ENCODE measurements at places on chromosomes 2 and 18. TPM values are rescaled to one million over a fixed set of nuclear protein-coding genes. Genes with fewer than 3 reads are reported as not detected.

The OTX1 gene
- total RNA-seq, result 0.58 TPM

The COL4A4 gene
- total RNA-seq, result not detected

The BMP10 gene
- total RNA-seq, result not detected

The ABCB11 gene
- not detected for total RNA-seq

The REG1B gene
- total RNA-seq, result not detected

The SCYGR4 gene
- not detected for total RNA-seq

The CAPN14 gene
- total RNA-seq, result 0.33 TPM

The MEP1B gene
- total RNA-seq, result not detected

The CRYGD gene
- total RNA-seq, result not detected

The ANKRD62 gene
- total RNA-seq, result not detected

The EFR3B gene
- total RNA-seq, result 0.61 TPM

The RNF144A gene
- total RNA-seq, result 20.0 TPM

DNA sequence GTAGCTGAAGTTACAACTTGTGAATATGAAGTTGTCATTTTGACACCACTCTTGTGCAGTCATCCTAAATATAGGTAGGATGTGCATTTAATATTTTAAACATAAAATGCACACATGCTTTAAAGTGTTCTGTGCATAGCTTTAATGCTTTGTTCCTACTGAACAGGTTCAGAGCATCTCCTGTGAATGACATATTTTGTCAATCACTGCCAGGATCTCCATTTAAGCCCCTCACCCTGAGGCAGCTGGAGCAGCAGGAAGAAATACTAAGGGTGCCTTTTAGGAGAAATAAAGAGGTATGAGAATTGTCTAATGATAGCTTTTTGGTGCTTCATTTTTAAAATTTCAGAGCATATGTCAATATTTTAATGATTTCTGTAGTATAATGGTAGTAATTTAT is 14.7 kb downstream of the ERLEC1 start:
- H3K4me1 ChIP-seq, result peaks cover 5% of the 10 kb centered on the region
- no peak for DNase-seq
- H3K36me3 ChIP-seq, result peaks cover 20% of the 10 kb centered on the region
- H3K27me3 ChIP-seq, result no peaks in the 10 kb centered on the region
- no peak overlapping the region for H3K27ac ChIP-seq
- no peak overlapping the region for H3K4me3 ChIP-seq

GRCh38 chr2:20223407-20224163 is 1.3 kb downstream of the SDC1 start:
- peak overlapping the region; percentile 32 for H3K4me3 ChIP-seq
- peaks cover 6% of the 10 kb centered on the region for H3K4me1 ChIP-seq
- no peaks in the 10 kb centered on the region for H3K36me3 ChIP-seq
- no peak overlapping the region for H3K27ac ChIP-seq
- no peak for DNase-seq

- peak overlapping the region; percentile 79 for H3K4me3 ChIP-seq
- H3K27me3 ChIP-seq, result peaks cover 80% of the 10 kb centered on the region
- no peaks in the 10 kb centered on the region for H3K36me3 ChIP-seq
- H3K4me1 ChIP-seq, result peaks cover 29% of the 10 kb centered on the region
These were observed 510 bp downstream of the NCKAP1 start for GRCh38 chr2:183037553-183038340.

DNA sequence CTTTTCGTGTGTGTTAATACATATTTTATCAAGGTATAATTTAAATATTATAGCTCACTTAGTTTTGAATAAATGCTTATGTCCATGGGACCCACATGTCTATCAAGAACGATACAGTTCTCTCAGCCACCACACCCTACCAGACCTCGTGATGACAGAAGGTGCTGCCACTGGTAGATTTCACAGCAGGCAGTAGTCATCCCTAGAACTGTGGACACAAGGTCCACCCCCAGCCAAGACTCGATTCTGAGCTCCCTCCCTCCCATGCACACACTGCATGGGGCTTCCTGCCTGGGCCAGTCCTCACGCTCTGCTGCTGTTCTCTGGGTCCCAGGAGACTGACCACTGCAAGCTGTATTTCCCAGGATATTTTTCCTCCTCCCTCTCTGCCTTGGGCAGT is 26.5 kb upstream of the CREB1 start:
- peaks cover 68% of the 10 kb centered on the region for H3K4me1 ChIP-seq
- no peaks in the 10 kb centered on the region for H3K36me3 ChIP-seq
- H3K4me3 ChIP-seq, result no peak overlapping the region
- no peak overlapping the region for H3K27ac ChIP-seq
- no peak for DNase-seq

- peak overlapping the region; percentile 64 for H3K4me3 ChIP-seq
- H3K36me3 ChIP-seq, result no peaks in the 10 kb centered on the region
These were observed 166.9 kb downstream of the MSH2 start for GRCh38 chr2:47569658-47570475.

- no peaks in the 10 kb centered on the region for H3K27me3 ChIP-seq
- H3K27ac ChIP-seq, result no peak overlapping the region
- no peak for DNase-seq
- no peak overlapping the region for H3K4me3 ChIP-seq
- H3K4me1 ChIP-seq, result no peaks in the 10 kb centered on the region
- no peaks in the 10 kb centered on the region for H3K36me3 ChIP-seq
These were observed 329.5 kb downstream of the CDH2 start for GRCh38 chr18:27847412-27847811.

DNA sequence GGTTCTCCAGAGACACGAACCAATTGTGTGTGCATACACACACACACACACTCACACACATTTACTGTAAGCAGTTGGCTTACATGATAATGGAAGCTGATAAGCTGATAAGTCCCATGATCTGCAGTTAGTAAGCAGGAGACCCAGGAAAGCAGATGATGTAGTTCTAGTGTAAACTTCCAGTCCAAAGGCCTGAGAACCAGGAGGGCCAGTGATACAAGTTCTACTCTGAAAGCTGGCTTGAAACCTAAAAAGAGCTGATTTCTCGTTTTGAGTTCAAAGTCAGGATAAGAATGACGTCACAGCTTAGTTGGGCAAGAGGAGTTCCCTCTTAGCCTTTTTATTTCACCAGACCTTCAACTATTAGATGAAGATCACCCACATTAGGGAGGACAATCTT is 558.8 kb upstream of the PIK3C3 start:
- DNase-seq, result no peak
- H3K27me3 ChIP-seq, result no peaks in the 10 kb centered on the region
- H3K27ac ChIP-seq, result no peak overlapping the region
- H3K4me3 ChIP-seq, result no peak overlapping the region

GRCh38 chr2:164388511-164388910 is 232.8 kb downstream of the GRB14 start:
- H3K36me3 ChIP-seq, result no peaks in the 10 kb centered on the region
- DNase-seq, result no peak
- H3K27me3 ChIP-seq, result no peaks in the 10 kb centered on the region
- no peak overlapping the region for H3K4me3 ChIP-seq

DNA sequence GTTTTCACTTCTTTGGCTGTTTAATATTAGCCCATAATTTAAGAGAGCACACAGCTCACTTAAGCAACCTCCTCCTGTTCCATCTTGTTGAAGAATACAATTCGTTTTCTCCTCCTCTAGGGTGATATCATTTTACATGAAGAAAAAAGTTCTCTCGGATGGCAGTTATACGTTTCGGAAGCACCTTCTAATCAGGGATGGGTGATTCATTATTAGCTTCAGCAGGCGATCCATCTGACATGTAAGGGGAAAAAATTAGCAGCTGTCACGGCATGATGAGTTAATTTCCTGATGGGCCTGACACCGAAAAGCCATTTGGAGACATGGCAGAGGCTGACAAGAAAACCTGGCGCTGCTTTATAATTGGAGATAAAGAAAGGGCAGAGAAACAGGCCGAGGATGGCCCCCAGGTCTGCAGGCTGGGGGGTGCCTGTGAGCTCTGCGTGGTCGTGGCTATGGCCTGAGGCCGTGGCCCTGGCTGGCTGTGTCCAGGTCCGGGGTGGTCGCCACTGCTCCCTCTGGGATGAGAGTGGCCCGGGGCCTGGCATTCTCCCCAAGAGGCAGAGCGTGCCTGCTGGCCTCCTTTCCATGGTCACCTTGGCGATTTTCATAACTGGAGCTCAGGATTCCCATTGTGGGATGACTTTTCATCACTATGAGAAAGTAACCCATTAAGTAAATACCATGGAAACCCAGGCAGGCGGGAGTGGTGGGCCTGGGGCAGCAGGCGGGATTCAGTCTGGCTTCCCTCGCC is 140.1 kb downstream of the PTGR3 start:
- peaks cover 9% of the 10 kb centered on the region for H3K36me3 ChIP-seq
- peaks cover 32% of the 10 kb centered on the region for H3K4me1 ChIP-seq
- no peak for DNase-seq
- no peaks in the 10 kb centered on the region for H3K27me3 ChIP-seq
- no peak overlapping the region for H3K4me3 ChIP-seq
- peak overlapping the region; percentile 100 for H3K27ac ChIP-seq

GRCh38 chr2:137181370-137181769 is 416.0 kb downstream of the THSD7B start:
- no peaks in the 10 kb centered on the region for H3K36me3 ChIP-seq
- no peak overlapping the region for H3K4me3 ChIP-seq
- H3K4me1 ChIP-seq, result no peaks in the 10 kb centered on the region
- H3K27ac ChIP-seq, result no peak overlapping the region

DNA sequence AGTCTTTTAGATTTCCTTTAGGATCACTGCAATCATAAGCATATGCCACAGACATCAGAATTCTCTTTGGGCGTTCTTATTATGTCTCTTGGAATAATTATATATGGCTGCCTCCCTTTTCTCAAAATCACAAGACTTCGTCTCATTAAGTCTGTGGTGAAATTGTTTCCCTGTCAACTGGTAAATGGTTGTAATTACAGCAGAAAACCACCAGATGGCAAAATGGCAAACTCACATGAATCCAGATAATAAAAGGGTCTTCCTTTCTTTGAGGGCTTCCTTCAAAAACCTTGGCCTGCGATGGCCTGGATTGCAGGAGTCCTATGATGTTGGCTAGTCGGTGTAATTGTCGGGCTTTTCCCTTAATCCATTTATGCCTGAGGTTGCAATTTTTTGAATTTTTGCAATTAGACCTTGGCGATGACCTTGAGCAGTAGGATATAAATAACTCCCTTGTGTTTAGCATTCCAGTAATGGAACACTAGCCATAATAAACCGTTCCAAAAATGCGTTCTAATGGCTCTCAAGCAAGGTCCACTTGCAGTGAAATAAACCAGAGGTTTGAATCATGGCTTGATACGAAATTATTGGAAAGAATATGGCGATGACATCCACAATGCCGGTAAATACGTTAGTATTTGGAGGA is 656.4 kb downstream of the MBD2 start:
- no peak for DNase-seq
- no peaks in the 10 kb centered on the region for H3K36me3 ChIP-seq
- no peaks in the 10 kb centered on the region for H3K4me1 ChIP-seq
- no peaks in the 10 kb centered on the region for H3K27me3 ChIP-seq
- no peak overlapping the region for H3K27ac ChIP-seq

DNA sequence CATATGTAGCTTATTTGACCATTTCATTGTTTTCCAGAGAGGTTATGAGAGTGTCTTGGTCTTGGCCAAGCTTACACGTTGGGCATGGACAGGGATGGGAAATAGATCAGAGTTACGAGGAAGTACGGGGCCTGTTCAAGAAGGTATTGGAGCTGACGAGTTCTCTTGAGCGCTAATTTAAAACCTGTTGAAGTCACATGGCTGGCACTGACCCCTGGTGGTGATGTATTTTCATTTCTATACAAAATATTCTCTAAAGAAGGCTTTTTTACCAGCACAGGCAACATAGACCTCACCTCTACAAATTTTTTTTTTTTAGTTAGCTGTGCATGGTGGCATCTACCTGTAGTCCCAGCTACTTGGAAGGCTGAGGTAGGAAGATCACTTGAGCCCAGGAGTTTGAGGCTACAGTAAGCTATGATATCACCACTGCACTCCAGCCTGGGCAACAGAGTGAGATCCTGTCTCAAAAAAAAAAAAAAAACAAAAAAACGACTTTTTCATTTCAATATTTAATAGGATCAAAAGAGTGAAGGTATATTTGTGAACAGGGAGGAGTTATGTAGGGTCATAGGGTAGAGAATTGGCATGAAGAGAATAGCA is 19.6 kb downstream of the UGP2 start:
- peak overlapping the region; percentile 62 for H3K27ac ChIP-seq
- H3K27me3 ChIP-seq, result no peaks in the 10 kb centered on the region
- H3K4me3 ChIP-seq, result no peak overlapping the region
- peak; percentile 61 for DNase-seq

- DNase-seq, result no peak
- no peak overlapping the region for H3K27ac ChIP-seq
- H3K4me3 ChIP-seq, result no peak overlapping the region
- H3K36me3 ChIP-seq, result no peaks in the 10 kb centered on the region
These were observed 1139.6 kb upstream of the FAM98A start for GRCh38 chr2:34738691-34739090.

GRCh38 chr2:129866391-129866790 is 113.1 kb upstream of the RAB6C start:
- H3K4me1 ChIP-seq, result no peaks in the 10 kb centered on the region
- H3K27ac ChIP-seq, result no peak overlapping the region
- no peak overlapping the region for H3K4me3 ChIP-seq
- H3K36me3 ChIP-seq, result no peaks in the 10 kb centered on the region
- no peak for DNase-seq
- no peaks in the 10 kb centered on the region for H3K27me3 ChIP-seq

DNA sequence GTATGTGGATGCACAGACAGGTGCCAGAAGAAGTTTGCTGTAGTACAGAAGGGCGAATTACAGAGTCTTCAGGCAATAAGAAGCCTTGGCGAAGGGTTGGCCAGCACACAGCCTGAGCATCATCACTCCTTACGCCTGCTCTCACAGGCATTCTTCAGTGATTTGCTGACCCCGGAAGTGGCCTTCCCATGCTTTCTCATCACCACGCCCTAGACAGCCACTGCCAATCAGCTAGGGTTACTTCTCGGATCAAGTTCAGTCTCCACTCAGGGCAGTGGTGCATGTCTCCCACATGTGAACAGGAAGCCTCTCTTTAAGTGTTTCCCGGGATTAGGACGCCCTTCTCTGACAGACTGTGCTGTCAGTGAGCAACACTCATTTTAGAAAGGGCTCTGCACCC is 81.8 kb downstream of the C1QL2 start:
- H3K36me3 ChIP-seq, result no peaks in the 10 kb centered on the region
- H3K27ac ChIP-seq, result no peak overlapping the region
- no peaks in the 10 kb centered on the region for H3K4me1 ChIP-seq
- no peak for DNase-seq
- no peak overlapping the region for H3K4me3 ChIP-seq

- H3K4me3 ChIP-seq, result no peak overlapping the region
- peaks cover 29% of the 10 kb centered on the region for H3K36me3 ChIP-seq
- DNase-seq, result peak; percentile 73
- H3K27me3 ChIP-seq, result no peaks in the 10 kb centered on the region
- peak overlapping the region; percentile 78 for H3K27ac ChIP-seq
These were observed 34.4 kb downstream of the PLEKHA3 start for GRCh38 chr2:178514664-178515063.

Measured in activated CD8-positive, alpha-beta memory T cell treated with anti-CD3 and anti-CD28 coated beads, Interleukin-2, amount 10 ng/mL, durations not matched to agents 7 days and 5 days (primary cell).